ENCODE measurements at places on chromosomes 16 and 17. TPM values are rescaled to one million over a fixed set of nuclear protein-coding genes. Genes with fewer than 3 reads are reported as not detected.

- no peak for DNase-seq
These were observed 4.4 kb upstream of the ZNF469 start for GRCh38 chr16:88378401-88378800.

DNA sequence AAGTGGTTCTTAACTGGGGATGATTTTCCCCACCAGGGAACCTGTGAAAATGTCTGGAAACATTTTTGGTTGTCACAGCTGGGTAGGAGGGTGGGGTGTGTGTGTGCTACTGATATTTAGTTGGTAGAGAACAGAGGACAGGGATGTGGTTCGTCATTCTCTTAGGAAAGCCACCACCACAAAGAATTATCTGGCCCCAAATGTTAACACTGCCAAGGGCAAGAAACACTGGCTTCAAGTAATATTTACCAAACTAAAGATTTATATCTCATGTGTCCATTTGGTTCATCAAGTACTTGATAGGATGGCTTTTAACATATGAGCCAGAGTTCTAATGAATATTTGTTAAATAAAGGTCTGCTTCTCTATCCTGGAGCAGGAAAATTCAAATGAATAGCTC is 19.5 kb downstream of the MPHOSPH6 start:
- no peak for DNase-seq

GRCh38 chr17:33967608-33968349 is 287.3 kb upstream of the CCL2 start:
- no peak for DNase-seq

DNA sequence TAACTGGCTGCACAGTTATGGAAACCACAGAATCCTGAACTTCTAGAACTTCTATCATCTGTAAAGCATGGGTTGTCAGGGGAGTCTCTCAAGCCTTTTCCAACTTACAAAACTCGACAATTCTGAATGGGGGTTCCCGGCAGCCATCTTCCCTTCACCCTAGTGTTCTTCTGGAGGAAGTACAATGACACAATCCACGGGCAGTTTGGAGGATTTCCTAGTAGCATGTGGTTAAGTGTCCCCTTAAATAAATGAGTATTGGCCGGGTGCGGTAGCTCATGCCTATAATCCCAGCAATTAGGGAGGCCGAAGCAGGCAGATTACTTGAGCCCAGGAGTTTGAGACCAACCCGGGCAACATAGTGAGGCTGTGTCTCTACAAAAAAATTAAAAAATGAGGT is 2.1 kb downstream of the SLC16A6 start:
- DNase-seq, result no peak

DNA sequence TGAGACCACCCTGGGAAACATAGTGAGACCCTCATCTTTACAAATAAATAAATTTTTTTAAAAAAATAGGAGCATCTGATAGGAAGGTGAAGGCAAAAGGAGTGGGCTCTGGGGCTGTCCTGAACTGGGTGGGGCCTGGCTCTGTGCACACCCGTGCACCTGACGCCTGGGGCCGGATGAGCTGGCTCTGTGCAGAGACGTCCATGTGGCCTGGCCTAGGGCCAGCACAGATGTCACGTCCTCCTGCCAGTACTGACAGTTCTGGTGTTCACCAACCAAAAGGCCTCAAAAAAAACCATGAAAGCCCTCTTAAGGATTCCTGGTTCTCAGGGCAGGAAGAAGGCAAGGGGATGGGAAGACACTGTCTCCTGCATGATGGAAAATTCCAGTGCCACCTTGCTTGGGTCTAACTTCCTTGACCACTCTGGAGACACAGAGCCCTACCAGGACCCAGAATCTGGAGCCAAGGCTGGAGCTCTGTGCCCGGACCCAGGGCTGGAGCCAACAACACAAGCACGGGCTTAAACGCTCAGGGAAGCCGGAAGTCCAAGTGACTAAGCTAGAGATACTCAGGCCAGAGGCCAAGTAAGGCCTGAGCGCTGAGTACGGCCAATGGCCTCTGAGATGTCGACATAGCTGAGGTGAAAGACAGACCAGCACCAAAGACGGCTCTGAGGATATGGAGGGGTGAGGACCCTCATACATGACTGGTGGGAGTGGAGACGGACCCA is 32.9 kb downstream of the COPRS start:
- DNase-seq, result peak; percentile 69

DNA sequence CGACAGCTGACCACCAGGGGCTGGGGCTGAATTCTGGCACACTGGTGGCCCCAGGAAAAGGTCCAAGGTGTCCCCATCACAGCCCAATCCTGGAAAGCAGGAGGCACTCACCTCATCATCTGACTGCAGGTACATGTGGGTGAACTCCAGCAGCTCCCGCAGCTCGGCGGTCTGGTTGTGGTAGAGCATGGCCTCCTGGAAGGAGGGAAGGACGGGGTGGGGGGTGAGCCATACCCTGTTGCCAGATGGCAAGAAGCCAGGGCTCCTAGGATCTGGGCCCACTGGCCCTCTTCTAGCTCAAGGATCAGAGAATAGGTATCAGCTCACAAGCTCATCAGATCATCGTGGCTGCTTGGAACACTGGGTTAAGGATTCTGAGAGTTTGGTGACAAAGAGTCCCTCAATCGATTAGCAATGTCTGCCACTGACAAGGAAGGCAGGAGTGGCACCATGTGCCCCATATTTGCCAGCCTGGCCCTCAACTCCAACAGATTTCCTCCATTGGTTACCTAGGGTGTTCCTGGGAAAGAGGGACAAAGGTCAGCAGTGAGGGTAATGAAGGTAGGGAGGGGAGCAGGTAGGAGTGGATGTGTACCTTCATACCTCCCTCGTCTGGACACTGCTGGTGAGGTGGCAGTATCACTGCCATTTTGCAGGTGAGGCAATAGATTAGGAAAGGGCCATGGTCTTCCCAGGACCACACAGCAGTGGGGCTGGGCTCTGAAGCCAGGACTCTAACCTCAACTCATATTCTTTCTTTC is 4.9 kb downstream of the P3H4 start:
- DNase-seq, result no peak

SLC6A4 gene
- 5.8 TPM for total RNA-seq

- DNase-seq, result no peak
These were observed 8.5 kb upstream of the SSTR2 start for GRCh38 chr17:73156166-73156840.

GLIS2 gene
- total RNA-seq, result 0.39 TPM

DNA sequence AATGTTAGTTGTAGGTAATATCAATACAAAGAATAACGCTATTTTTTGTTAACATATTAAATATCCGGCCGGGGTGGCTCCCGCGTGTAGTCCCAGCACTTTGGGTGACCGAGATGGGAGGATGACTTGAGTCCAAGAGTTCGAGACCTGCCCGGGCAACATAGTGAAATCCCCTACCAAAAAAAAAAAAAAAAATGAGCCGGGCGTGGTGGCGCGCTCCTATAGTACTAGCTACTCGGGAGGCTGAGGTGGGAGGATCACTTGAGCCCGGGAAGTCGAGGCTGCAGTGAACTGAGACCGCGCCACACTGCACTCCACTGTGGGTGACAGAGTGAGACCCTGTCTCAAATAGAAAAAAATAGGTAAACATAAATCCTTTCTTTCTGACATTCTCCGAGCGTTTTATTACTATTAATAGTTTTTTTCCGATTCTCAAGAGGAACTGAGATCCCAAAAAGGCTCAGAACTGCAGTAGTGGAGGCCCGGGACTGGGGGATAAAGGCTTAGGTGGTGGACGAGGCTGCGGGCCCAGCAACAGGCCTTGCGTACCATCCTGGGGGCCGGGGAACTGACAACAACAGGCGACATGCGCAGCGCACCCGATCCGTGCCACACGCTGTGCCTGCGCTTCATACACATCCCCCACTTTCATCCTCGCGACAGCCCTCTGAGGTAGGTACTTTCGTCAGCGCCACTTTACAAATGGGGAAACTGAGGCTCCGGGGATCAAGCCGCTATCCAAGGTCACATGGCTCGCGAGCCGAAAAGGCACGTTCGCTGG is 919 bp downstream of the N4BP1 start:
- DNase-seq, result no peak

DNA sequence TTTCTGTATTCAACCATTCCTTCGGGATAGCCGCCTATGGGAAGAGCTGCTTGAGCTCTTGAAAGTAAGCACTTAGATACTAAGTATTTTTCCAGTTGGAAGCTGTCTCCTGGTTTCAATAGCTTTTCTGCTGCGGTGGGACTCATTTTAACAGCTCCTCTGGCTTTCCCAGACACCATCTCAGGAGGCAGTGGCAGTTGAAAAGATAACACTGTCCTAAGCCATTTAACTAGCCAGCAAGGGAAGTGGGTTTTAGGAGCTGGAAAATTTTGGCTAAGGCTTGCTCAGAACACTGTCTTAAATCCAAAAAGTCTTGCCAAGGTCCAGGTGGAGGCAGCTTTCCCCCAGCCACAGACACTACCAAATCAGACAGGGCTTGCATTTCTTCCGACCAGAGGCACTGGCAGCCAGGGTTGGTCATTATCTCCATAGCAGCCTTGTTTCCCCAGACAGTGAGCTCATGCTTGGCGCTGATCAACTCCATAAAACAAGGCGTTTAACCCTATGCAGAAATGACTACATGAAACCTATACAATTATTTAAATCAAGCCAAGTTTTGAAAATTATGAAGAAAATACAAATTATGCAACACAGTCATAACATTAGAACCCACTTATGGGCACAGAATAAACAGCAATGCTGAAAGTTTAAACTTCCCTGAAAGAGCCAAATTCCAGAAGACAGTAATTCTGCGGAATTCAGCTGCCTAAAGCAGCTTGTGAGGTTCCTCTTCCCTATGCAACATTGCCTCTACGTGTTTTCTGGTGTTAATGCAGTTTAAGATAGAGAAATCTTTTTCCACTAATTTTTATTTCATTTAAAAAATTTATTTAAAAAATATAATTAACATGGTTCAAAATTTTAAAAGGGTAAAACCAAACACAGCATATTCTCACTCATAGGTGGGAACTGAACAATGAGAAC is 25.0 kb downstream of the GABARAPL2 start:
- DNase-seq, result peak; percentile 71

- DNase-seq, result no peak
These were observed 1265.1 kb downstream of the CDH8 start for GRCh38 chr16:60771138-60771537.

SHCBP1 gene
- 16.8 TPM for total RNA-seq

C17orf50 gene
- not detected for total RNA-seq

DNA sequence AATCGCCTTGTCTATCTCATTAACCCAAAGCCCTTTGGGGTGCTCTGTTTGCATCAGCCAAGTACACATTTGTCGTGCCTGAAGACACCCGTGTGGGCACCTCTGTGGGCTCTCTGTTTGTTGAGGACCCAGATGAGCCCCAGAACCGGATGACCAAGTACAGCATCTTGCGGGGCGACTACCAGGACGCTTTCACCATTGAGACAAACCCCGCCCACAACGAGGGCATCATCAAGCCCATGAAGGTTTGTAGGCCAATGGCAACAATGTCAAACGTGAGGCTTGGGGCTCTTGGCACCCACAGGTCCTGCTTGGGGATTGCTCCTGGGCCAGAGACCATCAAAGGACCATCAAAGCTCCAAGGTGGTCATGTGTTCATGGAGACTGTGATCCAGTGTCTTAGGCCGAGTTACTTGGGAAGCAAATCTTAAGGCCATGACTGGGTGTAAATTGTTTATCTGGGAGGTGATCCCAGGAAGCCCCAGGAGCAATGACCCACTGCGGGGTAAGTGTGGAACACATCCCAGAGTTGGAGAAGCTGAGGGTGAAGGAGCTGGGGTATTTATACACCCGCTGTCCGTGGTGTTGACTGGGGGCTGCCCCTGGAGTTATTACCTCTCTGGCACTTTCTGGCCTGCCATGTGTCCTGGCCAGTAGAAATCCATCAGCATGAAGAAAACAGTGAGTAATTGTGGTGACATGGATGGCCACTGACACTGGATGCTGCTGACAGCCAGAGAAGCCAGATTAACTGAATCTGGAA is 24.0 kb downstream of the CDH5 start:
- DNase-seq, result no peak

UTP4 gene
- total RNA-seq, result 10.7 TPM

CETP gene
- total RNA-seq, result 12.8 TPM

DNA sequence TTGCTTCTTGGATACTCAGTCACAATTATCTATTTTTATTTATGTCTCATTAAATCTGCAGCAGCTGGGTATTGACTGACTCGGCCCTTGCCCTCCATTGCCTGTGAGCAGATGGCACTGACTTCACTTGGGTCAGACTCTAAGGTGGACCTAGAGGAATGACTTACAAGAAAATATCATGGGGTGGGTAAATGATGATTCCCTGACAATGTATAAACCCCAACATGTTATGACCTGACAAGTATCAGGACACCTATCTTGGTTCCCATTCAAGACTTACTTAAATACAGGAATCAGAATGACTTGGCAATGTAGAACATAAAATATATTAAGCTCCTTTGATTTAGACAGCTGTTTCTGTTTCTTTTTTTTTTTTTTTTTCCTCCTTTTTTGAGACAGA is 953.5 kb downstream of the CDH11 start:
- DNase-seq, result no peak

DPEP2 gene
- 25.5 TPM for total RNA-seq

- no peak for DNase-seq
These were observed 685.8 kb upstream of the RBFOX1 start for GRCh38 chr16:6646891-6647290.

SOX15 gene
- total RNA-seq, result 0.13 TPM

KLHL10 gene
- under 0.01 TPM for total RNA-seq

GRCh38 chr17:550463-551180 is 164.0 kb downstream of the VPS53 start:
- DNase-seq, result no peak

SOST gene
- not detected for total RNA-seq

GRCh38 chr16:72033437-72033836 is 20.9 kb upstream of the HP start:
- DNase-seq, result peak; percentile 68

GRCh38 chr17:13212860-13213259 is 195.0 kb upstream of the ELAC2 start:
- DNase-seq, result no peak

DNA sequence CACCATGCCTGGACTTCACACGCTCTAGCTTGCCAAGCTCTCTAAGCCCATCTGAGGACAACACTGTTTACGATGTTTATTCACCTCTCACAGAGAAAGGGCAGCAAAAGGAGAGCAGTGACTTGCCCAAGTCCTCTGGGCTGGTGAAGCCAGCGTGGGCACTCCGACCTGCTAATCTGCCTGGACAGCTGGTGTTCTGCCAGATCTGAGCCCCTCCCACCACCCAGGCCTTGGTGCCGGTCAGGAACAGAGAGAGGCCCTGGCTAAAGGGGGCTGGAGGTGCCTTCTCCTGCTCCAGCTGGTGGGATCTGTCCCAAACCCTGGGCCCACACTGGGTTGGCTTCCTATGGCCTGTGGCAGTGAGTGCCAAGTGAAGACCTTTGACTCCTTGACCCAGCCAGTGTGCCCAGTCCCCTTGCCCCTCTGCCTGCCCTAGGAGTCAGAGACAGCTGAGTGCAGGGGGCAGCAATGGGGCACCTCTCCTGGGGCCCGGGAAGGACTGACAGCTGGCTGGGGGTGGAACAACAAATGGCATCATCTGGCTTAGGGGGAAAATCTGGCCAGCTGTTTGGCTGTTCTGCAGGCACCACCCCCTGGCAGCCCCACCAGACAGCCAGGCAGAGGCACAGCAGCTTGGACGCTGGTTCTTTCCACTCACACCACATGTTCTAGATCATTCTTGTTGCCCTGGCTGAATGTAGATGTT is 1.8 kb upstream of the SLC4A1 start:
- no peak for DNase-seq

FAM171A2 gene
- 3.9 TPM for total RNA-seq

CHST5 gene
- 0.13 TPM for total RNA-seq
